ENCODE measurements at places on chromosomes 3 and 15.

- DNase-seq = no peak
These were observed 154.0 kb upstream of the THBS1 start for GRCh38 chr15:39426552-39427532.

- DNase-seq = no peak
These were observed 301.4 kb downstream of the PTPRG start for GRCh38 chr3:61862614-61863289.

- no peak for DNase-seq
These were observed 260.7 kb upstream of the UMPS start for GRCh38 chr3:124469555-124469954.

- no peak for DNase-seq
These were observed 99.7 kb downstream of the LRIG1 start for GRCh38 chr3:66401157-66401550.

Data from progenitor cell of endocrine pancreas (in vitro differentiated cells).